Pancreas (tissue), 10 donors: ENCODE measurements at places on chromosomes 7 and 10. TPM values are rescaled to one million over a fixed set of nuclear protein-coding genes. Genes with fewer than 3 reads are reported as not detected.

The AMPH gene
- 0.22 TPM for total RNA-seq

The CTBP2 gene
- total RNA-seq = 30.0 TPM

The FAM25C gene
- total RNA-seq = not detected

The MSMB gene
- total RNA-seq = not detected
